ENCODE measurements at places on chromosomes 7 and 10. TPM values are rescaled to one million over a fixed set of nuclear protein-coding genes. Genes with fewer than 3 reads are reported as not detected.

BCAP29 gene
- 138 TPM for total RNA-seq

STEAP1 gene
- total RNA-seq = 30.0 TPM

MACROH2A2 gene
- 1.8 TPM for total RNA-seq

TRUB1 gene
- 23.3 TPM for total RNA-seq

PNLIPRP1 gene
- not detected for total RNA-seq

RPEL1 gene
- total RNA-seq = 0.10 TPM

ZNF680 gene
- total RNA-seq = 18.4 TPM

ZNF117 gene
- 3.7 TPM for total RNA-seq

CYP2C19 gene
- total RNA-seq = 0.12 TPM

SDK1 gene
- total RNA-seq = 0.68 TPM

CYP2C8 gene
- 0.12 TPM for total RNA-seq

PRSS37 gene
- total RNA-seq = not detected

C10orf88 gene
- 6.4 TPM for total RNA-seq

AQP1 gene
- total RNA-seq = 70.4 TPM

LRRC18 gene
- total RNA-seq = not detected

TRPV5 gene
- not detected for total RNA-seq

THSD7A gene
- under 0.01 TPM for total RNA-seq

PRKG1 gene
- not detected for total RNA-seq

UPK3B gene
- not detected for total RNA-seq

KEL gene
- total RNA-seq = not detected

MRC1 gene
- not detected for total RNA-seq

SPDYE5 gene
- not detected for total RNA-seq

MOGAT3 gene
- total RNA-seq = not detected

ECHDC3 gene
- 8.2 TPM for total RNA-seq

CTAGE8 gene
- 0.39 TPM for total RNA-seq

MALSU1 gene
- 99.5 TPM for total RNA-seq

MICALL2 gene
- 16.0 TPM for total RNA-seq

FZD8 gene
- 2.2 TPM for total RNA-seq

SLC29A4 gene
- total RNA-seq = 1.4 TPM

ABCB4 gene
- total RNA-seq = 0.60 TPM

ZNF655 gene
- total RNA-seq = 49.5 TPM

ZC3HAV1 gene
- total RNA-seq = 37.2 TPM

RADIL gene
- not detected for total RNA-seq

GRID2IP gene
- not detected for total RNA-seq

FAM237B gene
- not detected for total RNA-seq

HHEX gene
- total RNA-seq = 0.60 TPM

CCDC146 gene
- total RNA-seq = 0.72 TPM

HOXA9 gene
- total RNA-seq = not detected

XRCC2 gene
- 7.9 TPM for total RNA-seq

CPA2 gene
- total RNA-seq = not detected

SOSTDC1 gene
- 0.10 TPM for total RNA-seq

MUC3A gene
- total RNA-seq = not detected

FZD1 gene
- 10.1 TPM for total RNA-seq

RELN gene
- total RNA-seq = not detected

TNKS2 gene
- total RNA-seq = 16.7 TPM

SPDYE18 gene
- total RNA-seq = not detected

PTPRE gene
- total RNA-seq = 17.5 TPM

HOXA4 gene
- total RNA-seq = 4.3 TPM

LIPM gene
- not detected for total RNA-seq
